Stimulated activated CD4-positive, alpha-beta T cell treated with anti-CD3 and anti-CD28 coated beads, TNF-alpha, amount 100 ng/mL, for 48 hours (primary cell): ENCODE measurements at places on chromosomes 1 and 21.
A peak's percentile ranks its signal among the peaks of the same experiment; 100 is the strongest.

GRCh38 chr1:76147917-76148316 lies 73.4 kb downstream of the ST6GALNAC3 start:
- no peak for DNase-seq

- DNase-seq: no peak
Measured at GRCh38 chr1:14733048-14733778, 134.7 kb downstream of the KAZN start.

DNA sequence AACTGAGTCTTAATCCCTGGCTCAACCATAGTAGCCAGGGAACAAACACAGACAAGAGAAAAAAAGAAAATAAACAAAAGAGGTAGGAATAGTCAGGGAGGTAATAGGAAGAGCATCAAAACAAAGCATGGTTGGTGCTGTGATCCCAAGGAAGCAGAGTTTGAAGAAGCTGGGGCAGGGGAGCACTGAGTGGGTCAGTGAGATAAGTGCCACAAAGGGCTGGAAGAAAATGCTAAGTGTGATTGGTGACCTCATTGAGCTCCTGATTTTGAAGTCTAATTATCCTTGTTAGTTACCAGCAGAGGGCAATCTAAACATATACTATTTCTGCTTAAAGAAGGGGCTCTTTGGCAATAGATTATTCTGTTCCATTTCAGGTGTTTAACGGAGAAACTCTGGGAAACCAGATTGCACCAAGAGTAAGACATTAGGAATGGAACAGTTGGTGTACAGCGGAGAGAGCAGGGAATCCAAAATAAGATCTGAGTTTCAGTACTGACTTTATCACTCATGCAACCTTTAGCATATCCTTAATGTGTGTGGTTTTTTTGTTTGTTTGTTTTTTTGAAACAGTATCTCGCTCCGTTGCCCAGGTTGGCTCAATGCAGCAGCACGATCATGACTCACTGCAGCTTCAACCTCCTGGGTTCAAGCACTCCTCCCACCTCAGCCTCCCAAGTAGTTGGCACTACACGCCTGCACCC lies 30.7 kb upstream of the KIAA1614 start:
- DNase-seq: no peak

- DNase-seq: no peak
Measured at GRCh38 chr1:50750021-50750619, 209.9 kb downstream of the FAF1 start.

- no peak for DNase-seq
Measured at GRCh38 chr1:154615411-154615810, 7.4 kb upstream of the ADAR start.

DNA sequence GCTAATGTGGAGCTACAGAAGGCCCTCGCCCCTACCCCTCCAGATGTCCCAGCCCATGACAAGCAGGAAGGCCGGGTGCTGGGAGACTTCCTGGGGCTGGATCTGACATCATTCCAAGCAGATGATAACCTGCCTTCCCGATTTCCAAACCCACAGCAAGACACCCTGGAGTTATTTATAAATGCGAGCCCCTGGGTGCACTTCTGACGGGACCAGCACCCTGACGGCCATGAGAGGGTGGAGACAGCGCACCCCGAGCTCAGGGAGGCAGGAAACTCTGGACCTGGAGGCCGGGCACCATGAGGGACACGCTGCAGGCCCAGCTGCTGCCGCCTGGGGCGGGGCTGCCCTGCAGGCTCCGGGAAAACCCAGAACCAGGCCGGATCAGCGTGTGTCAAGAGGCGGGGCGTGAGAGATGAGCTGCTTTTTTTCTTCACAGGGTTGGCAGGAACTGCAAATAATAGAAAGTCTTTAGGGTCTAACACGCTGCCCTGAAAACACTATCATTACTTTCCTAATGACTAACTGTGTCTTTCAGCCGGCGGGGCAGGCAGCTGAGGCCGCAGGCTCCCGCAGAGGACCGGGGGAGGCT lies 2.5 kb upstream of the PCBP3 start:
- no peak for DNase-seq

GRCh38 chr21:37904856-37905255 lies 11.4 kb downstream of the KCNJ6 start:
- DNase-seq: no peak

DNA sequence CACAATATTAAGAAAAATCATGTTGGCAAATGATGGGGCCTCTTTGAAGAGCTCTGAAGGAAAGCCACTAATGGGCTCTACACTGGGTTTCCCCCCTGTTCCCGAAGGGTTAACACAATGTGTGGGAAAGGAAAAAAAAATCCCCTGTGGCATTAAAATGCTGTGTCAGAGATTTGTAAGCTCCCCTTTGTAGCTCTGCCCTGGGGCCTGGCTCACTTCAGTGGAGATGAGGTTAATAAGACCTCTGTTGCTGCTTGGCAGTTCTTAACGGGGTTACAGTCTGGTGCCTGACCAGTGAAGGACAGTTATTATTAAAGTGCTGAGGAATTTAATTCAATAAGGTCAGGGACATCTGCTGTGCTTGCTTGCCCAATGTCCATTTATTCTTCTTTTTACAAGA lies 129.7 kb upstream of the UBE2U start:
- DNase-seq: no peak

GRCh38 chr1:156160000-156160742 lies 6.8 kb downstream of the SEMA4A start:
- no peak for DNase-seq

GRCh38 chr21:26790296-26790695 lies 54.9 kb downstream of the ADAMTS1 start:
- DNase-seq: no peak

GRCh38 chr1:237879195-237879594 lies 11.5 kb downstream of the ZP4 start:
- DNase-seq: no peak

DNA sequence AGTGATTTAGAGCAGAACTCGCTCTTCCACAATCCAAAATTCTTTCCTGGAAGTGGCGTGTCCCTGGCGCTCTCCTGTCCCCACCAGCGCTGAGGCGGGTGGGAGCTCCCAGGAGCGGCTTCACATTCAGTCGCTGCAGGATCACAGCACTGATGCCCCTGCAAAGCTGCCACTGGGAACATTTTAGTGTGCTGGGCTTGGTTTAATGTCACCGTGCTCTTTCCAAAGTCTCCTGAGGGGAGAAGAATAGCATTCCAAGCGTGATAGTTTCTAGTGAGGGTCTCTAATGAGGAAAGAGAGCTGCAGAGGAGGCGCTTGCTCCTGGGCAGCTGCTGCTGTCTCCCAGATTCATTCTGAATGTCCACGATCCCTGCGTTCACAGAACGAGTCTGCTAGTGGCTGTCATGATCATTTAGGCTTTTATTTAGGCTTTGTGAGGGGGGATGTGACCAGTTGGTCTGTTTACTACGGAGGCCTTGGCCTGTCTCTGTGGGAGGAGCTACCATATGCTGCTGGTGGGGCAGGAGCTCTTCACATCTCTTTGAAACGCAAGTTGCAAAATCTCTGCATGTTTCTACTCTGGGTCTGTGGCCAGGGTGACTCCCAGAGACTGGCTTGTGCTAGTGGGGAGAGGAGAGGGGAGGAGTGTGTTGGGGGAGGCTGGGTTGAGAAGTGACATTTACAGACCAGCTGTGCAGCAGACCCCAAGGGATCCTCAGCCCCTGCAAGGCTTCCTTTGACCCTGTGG lies 23.4 kb downstream of the OLFML3 start:
- DNase-seq: no peak

DNA sequence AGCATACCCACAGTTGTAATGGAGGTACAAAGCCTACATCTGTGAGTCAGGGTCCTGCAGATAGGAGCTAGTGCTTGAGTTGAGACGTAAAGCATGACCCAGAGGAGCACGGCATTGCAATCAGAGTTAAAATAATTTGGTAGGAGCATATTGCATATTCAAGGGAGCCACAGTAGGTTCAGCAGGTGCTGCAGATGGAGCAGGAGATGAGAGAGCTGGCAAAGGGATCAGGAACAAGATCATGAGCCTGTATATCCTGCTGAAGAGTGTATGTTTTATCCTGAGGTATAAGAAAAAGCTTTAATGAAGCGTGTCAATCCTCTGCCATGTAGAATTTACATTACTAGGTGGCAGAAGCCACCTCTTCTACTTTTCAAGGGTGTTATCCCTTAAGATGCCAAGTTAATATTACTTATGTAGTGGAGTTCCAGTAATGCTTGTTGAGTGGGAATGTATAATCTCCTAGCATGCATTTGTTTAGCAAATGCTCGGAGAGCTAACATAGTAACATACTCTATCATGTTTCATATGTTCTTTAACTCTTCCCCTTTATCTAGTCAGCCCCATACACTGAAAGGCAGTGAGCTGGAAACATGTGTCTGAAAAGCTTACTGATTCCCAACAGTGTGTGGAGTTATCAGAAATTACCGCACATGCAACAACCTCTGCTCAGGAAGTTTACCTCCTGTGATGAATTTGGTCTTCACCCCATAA lies 300.3 kb downstream of the GRIK1 start:
- DNase-seq: no peak

DNA sequence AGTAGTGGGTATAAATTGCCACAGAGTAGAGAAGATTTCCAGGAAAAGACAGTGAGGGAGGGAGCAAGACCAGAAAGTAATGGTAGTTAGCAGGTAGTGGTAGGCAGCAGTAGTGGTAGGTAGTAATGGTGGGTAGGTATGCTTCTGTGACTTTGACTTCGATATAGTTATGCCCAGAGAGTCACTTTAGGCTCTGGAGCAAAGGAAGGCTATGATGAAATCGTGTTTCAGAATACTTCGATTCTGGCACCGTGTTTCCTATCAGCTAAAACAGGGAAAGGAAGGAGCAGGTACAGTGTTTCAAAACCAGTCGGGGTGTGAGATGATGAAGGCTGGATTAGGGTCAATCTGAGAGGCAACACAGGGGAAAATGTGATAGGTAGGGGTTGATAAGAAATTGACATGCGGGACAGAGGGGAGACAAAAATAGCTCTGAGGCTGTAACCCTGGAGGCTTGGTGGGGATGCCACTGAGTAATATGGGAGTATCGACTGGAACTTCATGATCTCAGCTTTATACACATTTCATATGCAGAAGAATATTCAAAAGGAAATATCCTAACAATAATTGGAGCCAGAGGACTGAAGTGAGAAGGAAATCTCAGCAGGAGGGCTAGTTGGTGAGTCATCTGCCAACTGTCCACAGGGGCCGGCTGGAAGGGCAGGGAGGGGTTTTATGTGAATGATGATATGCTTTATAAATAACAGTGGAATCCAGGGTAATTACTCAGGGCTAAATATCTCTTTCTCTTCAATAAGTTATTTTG lies 25.2 kb upstream of the TRIM45 start:
- DNase-seq: no peak

- no peak for DNase-seq
Measured at GRCh38 chr1:108644984-108645383, 15.9 kb downstream of the HENMT1 start.

- DNase-seq: no peak
Measured at GRCh38 chr1:10070206-10070605, 37.4 kb downstream of the UBE4B start.

DNA sequence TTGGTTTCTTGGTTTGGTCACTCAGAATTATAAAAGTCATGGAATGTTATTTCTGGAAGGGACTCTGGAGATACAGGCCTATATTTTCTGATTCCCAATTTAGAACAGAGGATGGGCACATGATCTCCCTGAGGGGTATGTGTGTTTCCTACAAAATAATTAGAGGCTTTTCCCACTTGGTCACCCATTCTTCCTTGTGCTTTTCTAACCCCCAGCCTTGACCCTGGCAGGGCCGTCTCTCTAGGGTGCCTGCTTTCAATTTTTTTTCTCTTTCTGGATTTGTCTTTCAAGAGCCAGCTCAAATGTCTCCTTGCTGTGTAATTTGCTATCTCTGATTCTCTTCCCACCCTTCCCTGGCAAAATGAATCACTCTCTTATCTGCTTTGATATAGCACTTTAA lies 131.9 kb downstream of the HLX start:
- no peak for DNase-seq

GRCh38 chr1:16208270-16208987 lies 4.0 kb downstream of the ARHGEF19 start:
- no peak for DNase-seq

GRCh38 chr1:200510228-200510623 lies 100.4 kb upstream of the ZNF281 start:
- DNase-seq: peak; percentile 66

- no peak for DNase-seq
Measured at GRCh38 chr1:7729761-7730160, 41.3 kb upstream of the VAMP3 start.

GRCh38 chr1:185696422-185697150 lies 37.6 kb upstream of the HMCN1 start:
- DNase-seq: no peak

GRCh38 chr1:234934611-234935033 lies 194.0 kb downstream of the TOMM20 start:
- no peak for DNase-seq

DNA sequence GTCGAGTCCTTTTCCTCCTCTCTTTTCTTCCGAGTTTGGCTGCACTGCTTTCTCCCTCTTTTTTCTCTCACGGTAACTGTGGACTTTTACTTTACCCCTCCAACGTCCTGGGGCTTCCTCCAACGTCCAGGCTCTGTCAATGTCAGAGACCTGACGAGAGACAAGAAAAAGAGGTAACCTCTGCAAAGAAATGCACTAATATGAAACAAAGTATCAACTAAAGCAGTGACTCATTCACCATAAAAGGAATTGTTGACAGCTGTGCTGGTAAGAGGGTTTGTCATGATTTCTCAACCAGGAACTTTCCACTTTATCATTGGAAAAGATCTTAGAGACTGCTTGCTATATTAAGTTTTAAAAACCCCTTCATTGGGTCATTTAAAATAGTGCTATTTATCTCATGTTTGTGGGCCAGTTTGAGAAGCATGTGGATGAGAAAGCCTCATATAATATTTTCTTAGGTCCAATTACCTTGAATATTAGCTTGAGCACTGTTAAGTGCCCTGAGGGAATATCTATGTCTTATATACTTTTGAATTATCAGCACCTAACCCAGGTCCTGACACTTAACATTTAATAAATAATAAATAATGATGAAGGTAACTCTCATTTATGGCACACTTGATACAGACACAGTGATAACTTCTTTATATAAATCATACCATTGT lies at the start of gene GBP2:
Gene GBP2, minus strand, starts transcription at position 202 of the 668 bp plus-strand sequence. CDS start 4,148 bp downstream, outside the sequence.
- DNase-seq: no peak

DNA sequence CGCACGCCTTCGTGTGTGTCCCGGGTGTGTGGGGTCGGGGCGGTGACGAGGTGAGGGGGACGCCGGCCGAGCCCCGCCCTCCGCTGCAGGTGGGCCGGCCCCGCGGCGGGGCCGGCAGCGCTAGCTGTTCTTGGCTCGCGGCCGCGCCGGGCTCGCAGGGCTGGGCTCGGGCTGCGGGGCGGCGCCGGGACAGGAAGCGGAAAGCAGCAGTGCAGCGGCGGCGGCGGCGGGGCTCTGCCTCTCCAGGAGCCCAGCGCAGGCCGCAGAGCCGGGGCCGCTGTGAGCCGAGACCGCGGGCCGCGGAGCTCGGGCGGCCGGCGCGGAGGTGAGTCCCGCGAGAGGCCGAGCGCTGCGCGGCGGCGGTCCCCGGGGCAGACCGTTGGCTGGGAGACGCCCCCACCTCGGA lies at the start of gene VANGL1:
Gene VANGL1, plus strand, starts transcription at position 209 of the 406 bp plus-strand sequence. CDS start 9,444 bp downstream, outside the sequence.
- peak; percentile 3 for DNase-seq
